Memory B cell (primary cell): ENCODE measurements at places on chromosomes 16 and 17.

GRCh38 chr17:156094-156621, 18.8 kb downstream of the SCGB1C2 start:
- no peak overlapping the region for H3K4me3 ChIP-seq
- H3K27ac ChIP-seq = no peak overlapping the region
- no peaks in the 10 kb centered on the region for H3K4me1 ChIP-seq
- DNase-seq = no peak
- peaks cover 9% of the 10 kb centered on the region for H3K27me3 ChIP-seq

GRCh38 chr17:58985367-58985766, 121.3 kb downstream of the TRIM37 start:
- H3K36me3 ChIP-seq = peaks cover 2% of the 10 kb centered on the region
- no peaks in the 10 kb centered on the region for H3K4me1 ChIP-seq

DNA sequence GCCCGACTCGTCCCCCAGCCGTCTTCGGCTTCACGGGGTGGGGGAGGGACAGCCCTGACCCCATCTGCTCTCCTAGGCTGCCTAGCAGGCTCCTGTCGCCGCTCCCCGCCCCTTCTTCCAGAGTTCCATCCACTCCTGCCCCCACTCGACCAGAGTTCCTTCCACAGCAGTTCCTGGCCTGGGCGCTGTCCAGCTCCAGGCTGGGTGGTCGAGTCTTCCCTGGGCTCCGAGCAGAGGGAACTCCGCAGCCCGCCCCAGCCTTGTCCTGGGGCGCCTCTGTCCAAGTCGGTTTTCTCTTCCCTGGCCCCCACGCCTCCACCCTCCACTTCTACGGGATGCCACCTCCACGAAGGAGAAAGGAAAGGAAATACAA, 1.4 kb downstream of the PYY start:
- no peak overlapping the region for H3K27ac ChIP-seq
- H3K4me3 ChIP-seq = peak overlapping the region; percentile 15
- H3K36me3 ChIP-seq = no peaks in the 10 kb centered on the region
- DNase-seq = no peak
- H3K27me3 ChIP-seq = peaks cover 36% of the 10 kb centered on the region
- peaks cover 7% of the 10 kb centered on the region for H3K4me1 ChIP-seq

- H3K27ac ChIP-seq = no peak overlapping the region
- no peaks in the 10 kb centered on the region for H3K4me1 ChIP-seq
- no peaks in the 10 kb centered on the region for H3K36me3 ChIP-seq
- H3K27me3 ChIP-seq = peaks cover 2% of the 10 kb centered on the region
Measured at GRCh38 chr17:65690626-65691310, 129.3 kb upstream of the AXIN2 start.

DNA sequence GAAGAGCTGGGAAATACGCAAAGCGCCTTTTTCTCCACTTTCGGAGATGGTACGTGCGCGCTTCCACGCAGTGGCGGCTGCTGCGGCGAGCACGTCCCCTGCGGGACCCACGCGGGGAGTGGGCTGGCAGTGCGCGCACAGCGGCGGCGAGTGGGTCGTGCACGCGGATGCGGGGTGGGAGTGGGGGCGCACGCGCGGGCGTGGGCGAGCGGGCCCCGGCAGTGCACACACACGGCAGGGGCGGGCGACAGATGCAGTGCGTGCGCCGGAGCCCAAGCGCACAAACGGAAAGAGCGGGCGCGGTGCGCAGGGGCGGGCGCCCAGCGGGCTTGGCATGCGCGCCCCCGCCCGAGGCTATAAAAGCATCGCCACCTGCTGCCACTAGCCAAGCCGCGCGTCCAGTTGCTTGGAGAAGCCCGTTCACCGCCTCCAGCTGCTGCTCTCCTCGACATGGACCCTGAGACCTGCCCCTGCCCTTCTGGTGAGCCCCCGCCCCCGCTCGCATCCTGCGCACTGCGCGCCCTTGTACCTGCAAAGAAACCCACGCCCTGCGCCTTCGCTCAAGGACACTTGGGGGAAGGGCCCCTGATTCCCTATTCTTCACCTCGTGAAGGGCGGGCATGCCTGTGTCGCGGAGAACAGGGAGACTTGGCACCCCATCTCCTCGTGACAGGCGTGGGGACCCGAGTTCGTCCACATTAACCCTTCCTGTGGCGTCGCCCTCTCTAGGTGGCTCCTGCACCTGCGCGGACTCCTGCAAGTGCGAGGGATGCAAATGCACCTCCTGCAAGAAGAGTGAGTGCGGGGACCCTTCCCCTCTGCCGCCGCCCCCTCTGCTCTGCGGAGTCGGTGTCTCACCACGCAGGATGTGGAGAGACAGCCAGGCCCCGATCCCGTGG, at the start of gene MT3:
TSS of gene MT3 (plus strand) at position 388 of the 899 bp plus-strand sequence. CDS start at position 451, 63 bp downstream.
- H3K4me1 ChIP-seq = peaks cover 6% of the 10 kb centered on the region
- peak within 1 kb of the TSS; percentile 59 for H3K4me3 ChIP-seq
- H3K27me3 ChIP-seq = peaks cover 30% of the 10 kb centered on the region
- DNase-seq = no peak
- H3K27ac ChIP-seq = no peak within 1 kb of the TSS

- DNase-seq = no peak
- peaks cover 10% of the 10 kb centered on the region for H3K27me3 ChIP-seq
- H3K27ac ChIP-seq = no peak overlapping the region
- no peaks in the 10 kb centered on the region for H3K4me1 ChIP-seq
- no peaks in the 10 kb centered on the region for H3K36me3 ChIP-seq
Measured at GRCh38 chr16:86227041-86227440, 283.3 kb upstream of the FOXF1 start.

DNA sequence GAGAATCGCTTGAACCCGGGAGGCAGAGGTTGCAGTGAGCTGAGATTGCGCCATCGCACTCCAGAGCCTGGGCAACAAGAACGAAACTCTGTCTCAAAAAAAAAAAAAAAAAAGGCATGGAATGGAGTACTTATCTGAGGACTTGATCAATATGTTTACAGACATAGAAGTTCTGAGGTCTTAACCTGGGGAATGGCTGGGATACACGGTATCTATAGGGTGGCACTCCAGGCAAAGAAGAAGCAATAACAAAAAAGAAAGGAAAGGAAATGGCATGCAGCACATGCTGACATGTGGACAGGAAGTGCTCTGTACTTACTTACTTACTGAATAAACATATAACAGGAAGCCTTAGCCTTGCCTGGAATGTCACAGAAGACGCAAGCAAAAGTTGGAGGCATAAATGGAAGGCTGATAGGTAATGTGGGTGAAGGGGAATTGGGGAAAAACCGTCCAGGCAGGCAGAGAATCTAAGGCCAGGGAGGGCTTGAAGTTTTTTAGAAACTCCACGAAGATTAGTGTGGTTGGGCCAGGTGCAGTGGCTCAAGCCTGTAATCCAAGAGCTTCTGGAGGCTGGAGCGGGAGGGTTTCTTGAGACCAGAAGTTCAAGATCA, 10.1 kb upstream of the SPOP start:
- H3K4me3 ChIP-seq = no peak overlapping the region
- peak overlapping the region; percentile 17 for H3K27ac ChIP-seq
- H3K27me3 ChIP-seq = peaks cover 6% of the 10 kb centered on the region
- H3K4me1 ChIP-seq = peaks cover 10% of the 10 kb centered on the region
- no peak for DNase-seq

DNA sequence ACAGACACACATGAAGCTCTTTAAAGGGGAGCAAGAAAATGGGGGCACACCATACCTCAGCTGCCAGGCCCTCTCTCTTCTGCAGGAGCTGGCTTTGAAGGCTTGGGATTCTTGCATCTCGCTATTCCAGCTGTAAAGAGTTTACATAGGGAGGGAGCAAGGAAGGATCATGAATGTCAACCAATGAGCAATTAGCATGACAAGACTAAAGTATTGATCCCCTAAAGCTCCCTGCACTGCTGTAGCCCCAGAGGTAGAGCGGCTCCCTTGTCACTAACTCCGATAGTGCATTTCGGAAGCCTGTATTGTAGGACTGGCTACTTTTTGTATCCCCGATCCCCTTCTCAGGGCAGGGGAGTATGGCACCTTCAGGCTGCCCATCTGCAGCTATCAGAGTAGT, 113.4 kb upstream of the PMFBP1 start:
- DNase-seq = no peak
- H3K4me1 ChIP-seq = no peaks in the 10 kb centered on the region
- H3K36me3 ChIP-seq = no peaks in the 10 kb centered on the region
- H3K4me3 ChIP-seq = no peak overlapping the region
- no peaks in the 10 kb centered on the region for H3K27me3 ChIP-seq

DNA sequence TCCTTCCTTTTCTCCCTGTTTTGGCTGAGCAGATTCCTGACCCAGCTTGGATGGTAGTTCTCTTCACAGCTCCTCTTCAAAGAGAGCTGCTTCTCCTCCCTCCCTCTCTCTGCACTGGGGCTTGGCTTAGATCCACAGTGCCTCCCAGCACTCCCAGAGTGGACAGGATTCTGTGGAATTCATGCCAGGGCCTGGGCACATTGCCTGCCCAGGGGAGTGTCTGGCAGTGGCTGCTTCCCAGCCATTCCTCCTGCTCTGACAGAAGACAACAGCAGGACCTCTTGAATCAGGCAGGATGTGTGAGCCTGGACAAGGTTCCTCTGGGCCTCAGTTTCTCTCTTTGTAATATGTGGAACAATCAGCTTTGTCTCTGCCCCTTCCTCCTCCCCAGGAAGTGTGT, 4.5 kb upstream of the MMP28 start:
- no peak overlapping the region for H3K27ac ChIP-seq
- H3K4me1 ChIP-seq = peaks cover 10% of the 10 kb centered on the region
- DNase-seq = no peak
- H3K4me3 ChIP-seq = no peak overlapping the region

DNA sequence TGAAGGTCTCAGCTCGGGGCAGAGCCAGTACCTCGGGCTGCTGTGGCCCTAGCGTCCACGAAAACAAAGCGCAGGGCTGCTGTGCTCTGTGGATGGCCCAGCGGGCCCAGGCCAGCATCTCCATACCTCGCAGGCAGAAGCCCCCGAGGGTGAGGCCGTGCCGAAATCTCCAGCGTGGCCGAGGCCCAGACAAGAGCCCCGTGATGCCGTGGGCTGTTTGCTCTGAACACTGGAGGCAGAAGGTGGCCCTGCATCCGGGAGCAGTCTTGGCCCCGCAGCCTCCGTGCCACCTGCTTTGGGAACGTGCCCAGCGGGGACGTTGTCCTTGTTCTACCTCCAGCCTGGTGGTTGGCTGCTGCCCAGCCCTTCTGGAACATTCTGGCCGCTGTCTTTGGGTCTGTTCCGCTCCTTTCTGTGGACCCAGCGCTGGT, 121.4 kb downstream of the BANP start:
- H3K4me1 ChIP-seq = peaks cover 15% of the 10 kb centered on the region
- H3K27me3 ChIP-seq = no peaks in the 10 kb centered on the region
- no peak overlapping the region for H3K27ac ChIP-seq
- DNase-seq = no peak

DNA sequence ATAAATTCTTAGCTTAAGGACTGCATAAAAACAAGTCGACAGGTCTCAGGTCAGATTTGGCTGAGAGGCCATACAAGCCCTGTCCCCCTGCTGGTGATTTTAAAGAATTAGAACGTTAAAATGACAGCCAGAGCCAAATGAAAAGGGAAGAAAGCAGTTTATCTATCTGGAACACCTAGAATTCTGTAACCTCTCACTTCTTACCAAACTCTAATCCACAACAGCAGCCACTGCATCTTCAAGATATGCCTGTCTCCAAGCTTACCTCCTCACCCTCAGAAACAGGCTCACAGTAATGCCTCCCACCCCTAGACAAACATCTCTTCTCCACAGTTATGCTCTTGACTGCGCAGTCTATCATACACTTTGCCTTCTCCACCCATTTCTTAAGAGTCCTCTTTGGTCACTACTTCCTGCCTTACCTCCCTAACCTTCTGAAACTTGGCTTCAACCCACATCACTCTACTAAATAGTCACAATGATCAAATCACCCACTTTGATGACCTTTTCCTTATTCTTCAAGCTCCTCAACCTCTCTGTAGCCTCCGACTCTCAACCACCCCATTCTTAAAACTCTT, 14.2 kb downstream of the ANKFY1 start:
- no peak overlapping the region for H3K4me3 ChIP-seq
- peak overlapping the region; percentile 16 for H3K27ac ChIP-seq
- DNase-seq = no peak
- H3K27me3 ChIP-seq = no peaks in the 10 kb centered on the region
- peaks cover 32% of the 10 kb centered on the region for H3K4me1 ChIP-seq
- peaks cover 12% of the 10 kb centered on the region for H3K36me3 ChIP-seq

DNA sequence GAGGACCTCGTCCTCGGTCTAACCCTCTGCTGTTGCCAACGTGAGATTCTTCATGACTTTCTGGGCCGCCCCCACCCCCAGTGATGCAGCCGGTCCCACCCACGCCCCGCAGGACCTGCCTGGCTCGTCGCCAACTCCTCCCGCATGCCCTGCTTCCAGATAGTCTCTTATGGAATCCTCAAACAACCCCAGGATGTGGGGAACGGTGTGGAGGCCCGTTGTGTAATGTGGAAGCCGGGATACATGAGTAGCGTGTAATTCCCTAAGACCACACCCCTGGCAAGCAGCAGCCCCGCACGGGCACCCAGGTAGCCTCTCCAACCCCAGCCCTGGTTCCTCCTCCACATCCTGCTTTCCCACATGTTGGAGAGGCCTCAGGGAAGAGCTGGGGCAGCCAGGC, 275.9 kb downstream of the C16orf95 start:
- no peak for DNase-seq
- no peaks in the 10 kb centered on the region for H3K36me3 ChIP-seq
- H3K4me1 ChIP-seq = no peaks in the 10 kb centered on the region
- peaks cover 8% of the 10 kb centered on the region for H3K27me3 ChIP-seq
- H3K4me3 ChIP-seq = no peak overlapping the region
